Fibroblast of skin of left quadriceps (primary cell): ENCODE measurements at places on chromosomes 4 and X.

- no peak for DNase-seq
Observed at GRCh38 chrX:32024072-32024471, 952.2 kb upstream of the FTHL17 start.

GRCh38 chr4:67634741-67635140, 66.2 kb downstream of the UBA6 start:
- DNase-seq: no peak

GRCh38 chrX:56813318-56813837, 84.3 kb downstream of the NBDY start:
- no peak for DNase-seq

- DNase-seq: peak; percentile 83
Observed at GRCh38 chrX:46180258-46180687, 364.9 kb downstream of the ZNF674 start.

- no peak for DNase-seq
Observed at GRCh38 chr4:112120021-112120420, 25.2 kb upstream of the FAM241A start.

GRCh38 chrX:23374291-23374690, 39.6 kb downstream of the PTCHD1 start:
- no peak for DNase-seq

DNA sequence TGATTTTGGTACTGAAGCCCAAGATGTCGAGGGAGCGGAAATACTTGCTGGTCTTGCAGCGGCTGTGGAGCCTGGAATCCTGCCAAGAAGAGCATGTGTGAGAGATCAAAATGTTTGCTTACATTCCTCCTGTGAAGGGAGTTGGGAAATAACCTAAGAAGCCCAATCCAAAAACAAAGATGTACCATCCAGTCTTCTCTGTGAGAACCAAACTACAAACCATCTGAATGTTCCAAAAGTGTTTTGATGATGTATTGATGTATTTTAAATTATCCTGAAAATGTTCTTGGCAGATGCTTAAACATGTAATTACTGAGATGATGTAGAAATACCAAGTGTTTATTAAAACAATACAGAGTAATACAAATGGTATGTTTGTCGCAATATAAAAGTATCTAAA, 10.1 kb upstream of the ADH1A start:
- DNase-seq: peak; percentile 82

- DNase-seq: no peak
Observed at GRCh38 chr4:56768316-56768715, 53.2 kb downstream of the SPINK2 start.

DNA sequence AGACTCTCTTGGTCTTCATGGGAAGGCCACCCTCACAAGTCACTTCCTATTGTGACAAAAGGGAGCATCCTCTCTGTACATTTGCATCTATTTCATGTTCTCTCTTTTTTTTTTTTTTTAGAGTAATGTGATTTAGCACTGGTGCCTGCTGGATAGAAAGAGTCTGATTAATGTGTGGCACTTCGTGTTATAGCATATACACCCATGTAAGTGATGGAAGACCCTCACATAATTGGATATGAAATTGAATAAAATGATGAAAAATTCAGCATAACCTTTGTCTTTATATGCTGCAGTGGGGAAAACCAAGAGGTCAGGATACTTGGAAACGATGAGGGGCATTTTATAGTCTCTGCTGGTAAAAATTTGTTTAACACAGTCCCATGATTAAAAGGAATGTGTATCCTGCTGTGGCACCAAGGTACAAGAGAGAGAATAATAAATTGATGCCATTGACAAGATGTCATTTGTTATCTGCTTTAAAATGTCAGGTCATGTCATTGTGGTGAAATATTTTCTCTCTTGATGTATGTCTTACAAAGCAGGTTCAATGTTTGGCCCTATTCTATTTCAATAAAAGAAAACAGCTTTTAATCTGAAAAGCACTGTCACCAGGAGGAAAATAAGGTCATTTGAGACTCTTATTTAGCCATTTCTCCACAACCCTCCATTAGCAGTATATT, 1115.4 kb downstream of the STPG2 start:
- DNase-seq: no peak

DNA sequence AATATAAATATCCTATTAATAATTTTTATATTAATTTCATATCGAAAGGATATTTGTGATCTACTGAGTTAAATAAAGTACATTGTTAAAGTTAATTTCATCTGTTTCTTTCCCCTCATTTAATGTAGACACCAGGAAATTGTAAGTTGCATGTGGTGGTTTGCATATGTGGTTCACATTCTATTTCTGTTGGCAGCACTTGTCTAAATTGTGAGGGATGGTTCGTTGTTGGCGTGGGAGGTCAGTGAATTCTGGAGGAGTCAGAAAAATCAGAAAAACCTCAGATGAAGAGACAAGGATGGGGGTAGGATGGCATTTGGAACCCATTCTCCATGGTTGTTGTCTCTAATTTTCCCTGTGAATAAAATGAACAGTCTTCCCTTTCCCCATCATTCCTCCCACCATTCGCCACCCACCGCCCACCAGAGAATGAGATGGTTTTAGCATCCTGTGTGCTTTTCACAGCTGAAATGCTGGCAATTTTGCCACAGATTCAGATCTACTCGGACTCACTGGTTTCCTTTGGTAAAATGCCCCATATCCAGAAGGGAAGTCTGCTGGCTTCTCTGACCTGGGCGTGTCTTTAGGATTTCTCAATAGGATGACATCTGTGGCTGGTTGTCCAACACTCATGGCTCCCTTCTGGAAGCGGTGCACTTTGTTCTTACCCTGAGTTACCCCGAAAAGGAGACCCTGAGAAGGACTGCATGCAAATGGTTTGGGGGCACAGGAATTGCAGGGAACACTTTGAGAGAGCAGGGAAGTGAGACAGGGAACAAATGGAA, 52.3 kb downstream of the LGI2 start:
- no peak for DNase-seq

DNA sequence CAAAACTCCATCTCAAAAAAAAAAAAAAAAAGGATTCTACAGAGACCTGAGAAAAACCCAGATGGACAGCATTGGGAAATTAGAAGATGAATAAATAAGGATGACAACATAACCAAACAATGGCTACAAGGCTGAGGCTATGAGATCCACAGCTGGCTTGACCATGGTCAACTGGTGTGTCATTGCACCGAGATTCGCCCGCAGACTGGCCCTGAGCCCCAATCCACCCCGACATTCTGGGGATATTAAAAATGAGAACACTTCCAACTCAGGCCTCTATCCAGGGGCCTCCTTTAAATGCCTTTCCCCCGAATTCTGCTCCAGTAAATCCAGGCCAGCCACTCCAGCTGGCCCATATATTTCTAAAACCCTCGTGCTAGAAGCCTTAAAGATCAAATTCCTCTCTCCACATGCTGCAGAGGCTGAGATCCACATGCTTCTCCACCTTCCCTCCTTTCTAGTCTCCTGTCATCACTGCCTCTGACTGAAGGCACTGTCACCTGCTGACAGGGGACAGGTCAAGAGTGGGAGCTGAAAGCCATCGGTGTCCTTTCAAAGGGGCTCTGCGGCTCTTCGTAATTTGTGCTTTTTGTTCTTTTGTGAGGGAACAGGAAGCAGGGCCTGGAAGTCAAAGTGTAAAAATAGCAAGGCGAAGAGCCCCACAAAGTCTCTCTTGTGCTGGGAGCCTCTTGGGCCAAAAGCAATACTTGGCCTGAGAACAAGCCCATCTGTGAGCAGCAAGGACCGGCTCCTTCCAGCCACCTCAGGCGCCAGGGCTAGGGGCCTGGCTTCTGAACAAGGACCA, 203.7 kb downstream of the NSUN7 start:
- DNase-seq: no peak

DNA sequence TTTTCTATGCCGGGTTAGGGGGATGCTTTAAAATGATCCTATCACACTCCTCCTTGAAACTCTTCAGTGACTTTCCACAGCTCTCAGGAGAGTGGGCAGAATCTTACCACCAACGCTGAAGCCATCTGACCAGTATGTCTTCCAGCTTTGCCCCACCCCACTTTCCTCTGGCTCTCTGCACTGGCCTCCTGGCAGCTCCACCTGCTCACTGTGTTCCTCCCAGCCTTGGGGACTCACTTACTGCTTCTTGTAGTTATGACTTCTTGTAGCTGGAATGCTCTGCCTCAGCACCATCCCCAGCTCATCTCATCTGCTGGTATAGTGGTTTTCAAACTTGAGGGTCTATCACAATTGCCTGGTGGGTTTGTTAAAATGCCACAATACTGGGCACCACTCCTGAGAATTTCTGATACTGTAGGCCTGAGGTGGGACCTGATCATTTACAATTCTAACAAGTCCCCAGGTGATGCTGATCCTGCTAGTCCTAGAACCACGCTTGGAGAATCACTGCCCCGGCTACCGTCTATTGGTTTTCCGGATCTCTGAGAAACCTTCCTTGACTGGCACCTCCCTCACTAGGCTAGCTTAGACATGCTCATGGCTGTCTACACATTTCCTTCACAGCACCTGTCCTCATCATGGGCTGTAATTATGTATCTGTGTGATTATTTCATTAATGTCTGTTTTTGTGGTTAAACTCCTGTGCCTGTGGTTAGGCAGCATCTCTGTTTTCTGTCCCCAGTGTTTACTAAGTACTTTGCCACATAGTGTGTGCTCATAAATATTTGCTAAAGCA, 152.2 kb downstream of the MGST2 start:
- no peak for DNase-seq

- no peak for DNase-seq
Observed at GRCh38 chr4:180790471-180790870, 1452.7 kb upstream of the TENM3 start.

DNA sequence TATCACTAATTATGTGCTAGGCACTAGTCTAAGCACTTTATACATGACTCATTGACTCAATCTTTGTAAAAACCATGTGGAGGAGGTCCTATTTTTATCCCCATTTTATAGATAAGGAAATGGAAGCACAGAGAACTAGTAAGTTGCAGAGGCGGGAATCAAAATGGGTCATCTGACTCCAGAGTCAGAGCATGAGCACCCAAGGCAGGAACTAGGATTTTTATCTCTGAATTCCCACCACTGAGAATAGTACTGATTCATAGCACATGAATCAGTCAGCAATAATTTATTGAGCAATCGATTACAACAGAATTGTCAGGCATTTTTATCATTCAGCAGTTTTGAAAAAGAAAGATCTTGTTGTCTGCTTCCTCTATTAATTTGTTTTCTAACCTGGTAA, 19.3 kb downstream of the SCARB2 start:
- peak; percentile 83 for DNase-seq

DNA sequence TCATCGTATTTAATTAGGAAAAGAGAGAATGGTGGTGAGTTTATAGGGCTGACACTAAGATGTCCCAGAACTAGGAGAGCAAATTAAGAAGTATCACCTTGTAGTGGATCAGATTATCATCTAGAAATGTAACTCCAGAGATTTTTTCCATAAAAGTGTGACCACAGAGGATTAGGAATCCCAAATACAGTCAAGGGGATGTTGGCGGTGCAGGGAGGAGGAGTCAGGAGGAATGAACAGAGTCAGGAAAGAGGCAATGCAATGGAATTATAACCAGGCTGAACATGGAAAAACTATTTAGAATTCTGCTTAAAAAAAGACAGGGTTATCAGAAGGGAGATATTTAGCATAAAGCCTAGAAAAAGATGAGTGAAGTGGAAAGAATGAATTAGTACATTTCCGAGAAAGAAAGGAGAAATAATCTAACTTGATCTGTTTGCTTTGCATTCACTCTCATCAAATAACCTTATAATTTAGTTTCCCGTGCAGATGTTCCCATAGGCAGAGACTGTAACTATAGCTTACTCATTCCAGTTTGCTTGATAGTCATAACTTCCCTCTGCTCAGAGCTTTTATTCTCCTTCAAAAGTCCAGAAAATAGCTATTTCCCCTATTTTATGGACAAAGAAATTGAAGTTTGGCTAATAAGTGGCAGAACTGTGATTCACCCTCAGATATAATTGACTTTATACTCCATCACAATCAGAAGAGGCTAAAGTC, 56.4 kb downstream of the SCFD2 start:
- DNase-seq: no peak

GRCh38 chr4:77025643-77026321, 50.0 kb downstream of the CCNI start:
- no peak for DNase-seq

GRCh38 chr4:31171362-31171761, 451.2 kb downstream of the PCDH7 start:
- DNase-seq: no peak

DNA sequence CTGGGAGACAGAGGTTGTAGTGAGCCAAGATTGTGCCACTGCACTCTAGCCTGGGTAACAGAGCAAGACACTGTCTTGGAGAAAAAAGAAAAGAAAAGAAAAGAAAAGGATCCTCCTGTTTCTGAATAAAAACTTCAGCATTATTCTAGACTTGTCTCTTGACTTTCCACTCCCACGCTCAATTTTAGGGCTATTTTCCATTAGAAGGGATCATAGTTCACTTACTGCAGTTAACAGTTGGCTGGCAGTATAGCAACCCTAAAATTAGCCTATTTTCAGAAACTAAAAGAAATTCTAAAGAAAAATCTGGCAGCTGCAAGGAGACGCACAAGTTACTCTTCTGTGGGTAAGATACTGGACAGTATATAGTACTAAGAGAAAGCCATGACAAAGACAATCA, 28.1 kb downstream of the THOC2 start:
- no peak for DNase-seq

GRCh38 chr4:182513587-182514291, 270.5 kb downstream of the TENM3 start:
- DNase-seq: no peak

DNA sequence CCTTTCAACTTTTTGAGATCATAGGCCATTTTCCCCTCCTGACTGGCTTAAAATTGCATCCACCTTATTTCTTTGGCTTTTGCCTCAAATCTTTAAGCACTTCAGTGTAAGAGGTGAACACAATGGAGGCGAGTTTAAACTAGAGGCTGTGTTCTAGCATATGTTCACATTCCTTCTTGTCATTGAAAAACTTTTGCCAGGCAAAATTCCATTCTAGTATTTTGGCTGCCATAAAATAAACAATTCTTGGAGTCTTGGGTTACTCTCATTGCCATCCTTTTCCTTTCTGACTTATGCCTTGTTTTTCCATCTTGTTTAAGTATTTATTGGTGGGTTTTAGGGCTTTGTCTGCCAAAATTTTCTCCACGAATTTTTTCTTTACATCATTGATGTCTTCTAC, 137.3 kb upstream of the ANXA10 start:
- DNase-seq: no peak

DNA sequence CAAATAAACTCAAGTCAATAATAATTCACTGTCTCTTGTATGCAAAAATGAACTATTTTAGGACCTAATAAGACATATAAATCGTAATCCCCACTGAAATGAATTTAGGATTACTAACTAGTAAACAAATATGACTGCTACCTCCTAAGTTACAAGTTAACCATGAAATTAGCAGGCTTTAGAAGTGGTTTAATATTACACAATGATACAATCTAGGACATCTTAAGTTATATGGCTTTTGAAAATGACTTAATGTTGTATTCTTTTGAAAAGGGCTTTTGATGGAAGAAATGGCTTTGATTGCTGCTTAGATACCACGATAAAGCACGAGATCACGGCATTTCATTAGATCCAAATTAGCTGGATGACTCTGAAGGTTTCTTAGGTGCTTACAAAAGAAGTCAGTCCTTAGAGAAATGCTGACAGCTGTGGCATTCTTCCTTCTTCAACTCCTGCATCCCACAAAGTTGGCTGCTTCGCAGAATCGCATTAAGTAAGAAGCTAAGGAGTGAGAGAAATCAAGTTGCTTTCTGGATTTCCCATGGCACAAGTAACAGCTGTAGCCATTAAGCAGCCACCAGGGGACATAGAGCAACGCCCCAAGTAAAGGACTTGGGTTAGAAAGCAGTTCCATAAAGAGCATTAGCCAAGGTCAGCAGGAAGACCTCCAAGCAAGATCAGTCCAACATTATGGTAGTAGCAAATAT, 6.9 kb downstream of the SLC10A7 start:
- DNase-seq: no peak
